H54 (cell line): ENCODE measurements at places on chromosomes 7 and 10.

GRCh38 chr7:83751217-83751616 lies 102.3 kb upstream of the SEMA3E start:
- no peak for DNase-seq

GRCh38 chr7:74403521-74404387 lies 50.0 kb upstream of the GTF2IRD1 start:
- DNase-seq, result no peak

GRCh38 chr10:60910543-60910942 lies 33.4 kb downstream of the RHOBTB1 start:
- no peak for DNase-seq

DNA sequence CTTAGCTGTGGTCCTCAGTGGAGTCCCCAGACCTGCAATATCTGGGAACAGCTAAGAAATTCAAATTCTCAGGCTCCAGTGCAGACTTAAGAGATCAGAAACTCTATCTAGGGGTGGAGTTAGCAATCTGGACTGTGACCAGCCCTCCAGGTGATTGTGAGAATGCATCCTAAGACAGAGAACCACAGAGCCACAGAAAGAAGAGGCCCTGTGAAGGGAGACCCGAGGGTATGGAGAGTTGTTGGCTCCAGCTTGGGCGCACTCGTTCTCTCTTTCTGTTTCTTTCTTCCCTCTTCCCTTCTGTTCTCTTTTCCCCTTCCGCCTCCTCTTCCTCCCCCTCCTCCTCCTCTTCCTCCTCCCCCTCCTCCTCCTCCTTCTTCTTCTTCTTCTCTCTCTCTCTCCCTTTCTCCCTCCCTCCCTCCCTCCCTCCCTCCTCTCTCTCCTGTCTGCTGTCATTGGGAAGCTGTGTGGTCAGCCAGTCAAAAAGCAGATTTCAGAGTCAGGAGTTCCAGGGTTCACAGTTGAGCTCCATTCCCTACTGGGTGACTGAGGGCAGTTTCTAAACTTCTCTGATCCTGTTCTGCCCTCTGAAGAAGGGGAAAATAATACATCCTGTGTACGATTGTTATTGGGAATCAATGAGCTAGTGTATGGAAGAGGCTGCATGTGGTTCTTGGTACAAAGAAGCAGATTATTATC lies 62.1 kb upstream of the STEAP1B start:
- DNase-seq, result no peak

- DNase-seq, result no peak
These were observed 9.4 kb upstream of the CRTAC1 start for GRCh38 chr10:98039690-98040381.

- DNase-seq, result no peak
These were observed 128.7 kb downstream of the COBL start for GRCh38 chr7:51187941-51188340.

DNA sequence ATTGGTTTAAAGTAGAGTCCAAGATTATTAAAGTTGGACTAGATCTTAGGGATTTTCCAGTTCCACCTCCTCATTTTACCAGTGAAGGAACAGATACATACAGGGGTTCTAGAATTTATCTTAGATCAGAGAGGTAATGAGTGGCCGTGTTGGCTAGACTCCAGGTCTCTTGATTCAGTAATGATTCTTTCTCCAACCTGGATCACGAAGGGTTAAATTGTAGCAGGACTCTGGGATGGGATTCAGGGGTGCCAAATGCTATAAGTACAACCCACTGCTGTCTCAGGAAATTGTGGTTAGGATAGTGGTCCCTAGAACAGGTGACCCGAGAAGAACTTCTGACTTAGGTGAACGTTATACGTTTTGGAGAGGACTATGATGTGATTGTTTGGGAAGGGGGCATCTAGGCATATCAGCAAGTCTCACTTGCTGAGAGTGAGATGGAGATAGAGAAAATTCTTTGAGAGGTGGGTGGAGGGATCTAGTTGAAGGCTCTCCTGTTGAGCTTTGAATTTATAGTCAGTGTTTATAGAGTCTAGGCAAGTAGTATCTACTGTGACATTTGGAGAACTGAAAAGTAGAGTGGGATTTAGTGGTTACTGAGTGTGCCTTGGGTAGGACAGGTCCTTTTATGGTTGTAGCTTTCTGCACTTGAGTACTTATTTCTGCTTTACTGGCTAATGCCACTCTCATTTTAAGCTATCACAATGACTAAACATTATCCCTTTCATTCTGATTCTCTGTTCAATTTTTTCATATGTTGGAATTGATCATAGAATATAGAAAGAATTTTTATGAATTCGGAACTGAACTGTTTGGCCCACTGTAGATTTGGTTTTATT lies 58.3 kb downstream of the ST7 start:
- no peak for DNase-seq

DNA sequence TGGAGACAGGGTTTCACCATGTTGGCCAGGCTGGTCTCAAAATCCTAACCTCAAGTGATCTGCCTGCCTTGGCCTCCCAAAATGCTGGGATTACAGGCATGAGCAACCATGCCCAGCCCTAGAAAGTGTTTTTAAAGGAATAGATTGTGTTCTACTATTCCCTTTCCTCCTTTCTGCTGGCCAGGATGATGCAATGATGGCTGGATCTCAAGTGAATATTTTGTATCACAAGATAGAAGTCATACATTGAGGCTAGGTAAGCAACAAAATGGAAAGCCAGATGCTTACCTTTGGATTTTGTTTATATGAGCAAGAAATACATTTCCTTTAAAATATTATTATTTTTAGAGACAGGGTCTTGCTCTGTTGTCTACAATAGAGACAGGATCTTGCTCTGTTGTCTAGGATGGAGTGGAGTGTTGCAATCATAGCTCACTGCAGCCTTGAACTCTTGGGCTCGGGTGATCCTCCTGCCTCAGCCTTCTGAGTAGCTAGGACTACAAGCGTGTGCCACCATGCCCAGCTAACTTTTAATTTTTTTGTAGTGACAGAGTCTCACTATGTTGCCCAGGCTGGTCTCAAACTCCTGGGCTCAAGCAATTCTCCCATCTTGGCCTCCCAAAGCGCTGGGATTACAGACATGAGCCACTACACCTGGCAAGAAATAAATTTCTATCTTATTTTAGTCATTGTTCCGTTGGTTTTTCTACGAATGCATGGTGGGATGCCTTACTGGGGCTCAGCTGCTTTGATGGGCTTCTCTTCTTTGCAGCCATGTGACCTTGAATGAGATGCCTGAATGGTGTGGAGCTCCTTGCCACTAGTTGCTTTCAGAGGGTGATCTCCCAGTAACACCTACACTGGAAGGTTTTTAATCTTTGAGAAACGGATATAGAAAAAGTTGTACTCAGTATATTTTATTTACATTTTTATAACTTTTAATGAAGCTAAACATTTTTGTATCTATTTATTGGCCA lies 5.8 kb upstream of the AEBP1 start:
- DNase-seq, result no peak

DNA sequence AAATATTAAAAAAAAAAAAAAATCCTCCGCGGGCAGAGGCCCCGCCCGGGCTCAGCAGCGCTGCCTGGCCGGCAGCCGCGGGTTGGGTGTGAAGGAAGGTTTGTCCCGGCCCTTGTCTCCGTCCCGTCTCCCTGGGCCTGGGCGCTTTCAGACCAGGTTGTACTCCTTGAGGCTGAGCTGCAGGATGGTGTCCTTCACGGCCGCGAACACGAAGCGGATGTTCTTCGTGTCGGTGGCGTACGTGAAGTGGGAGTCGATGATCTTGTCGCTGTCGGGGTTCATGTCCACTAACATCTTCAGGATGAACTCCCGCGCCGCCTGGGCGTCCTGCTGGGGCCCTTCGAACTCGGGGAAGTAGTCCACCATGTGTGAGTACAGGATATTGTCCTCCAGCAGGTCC lies 123.7 kb upstream of the KCTD7 start:
- DNase-seq, result no peak

DNA sequence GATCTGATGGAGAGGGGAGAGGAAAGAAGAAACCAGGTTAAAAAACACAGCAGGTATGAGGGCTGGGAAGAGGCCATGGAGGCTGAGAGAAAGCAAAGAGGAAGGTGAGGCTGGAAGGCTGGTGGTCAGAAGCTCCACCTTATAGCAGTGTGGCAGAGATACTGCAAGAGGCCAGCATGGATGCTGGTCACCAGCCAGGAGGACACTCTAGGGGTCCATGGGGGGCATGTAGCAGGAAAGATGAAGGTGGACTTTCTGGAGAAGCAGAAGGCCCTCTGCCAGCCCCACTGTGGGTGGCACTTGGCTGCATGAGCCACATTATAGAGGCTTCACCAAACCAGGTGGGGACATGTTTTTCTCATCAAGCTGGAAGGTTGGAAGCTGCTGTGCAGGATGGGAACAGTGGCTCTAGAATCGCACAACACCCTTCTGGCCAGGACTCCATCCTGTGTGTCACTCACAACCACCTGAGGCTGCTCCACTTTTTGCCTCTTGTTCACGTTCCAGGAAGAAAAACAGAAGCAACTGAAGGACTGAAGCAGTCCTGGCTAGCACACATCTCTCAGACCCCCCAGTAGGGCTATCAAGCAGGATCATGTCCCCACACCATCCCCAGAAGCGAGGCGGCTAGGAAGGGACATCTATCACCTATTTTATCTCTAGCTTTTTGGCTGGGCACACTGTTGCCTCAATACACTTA lies 587.5 kb upstream of the MGMT start:
- no peak for DNase-seq

GRCh38 chr10:85315657-85316056 lies 987.3 kb downstream of the CCSER2 start:
- no peak for DNase-seq

GRCh38 chr7:137360087-137360679 lies 16.6 kb upstream of the PTN start:
- DNase-seq, result no peak

DNA sequence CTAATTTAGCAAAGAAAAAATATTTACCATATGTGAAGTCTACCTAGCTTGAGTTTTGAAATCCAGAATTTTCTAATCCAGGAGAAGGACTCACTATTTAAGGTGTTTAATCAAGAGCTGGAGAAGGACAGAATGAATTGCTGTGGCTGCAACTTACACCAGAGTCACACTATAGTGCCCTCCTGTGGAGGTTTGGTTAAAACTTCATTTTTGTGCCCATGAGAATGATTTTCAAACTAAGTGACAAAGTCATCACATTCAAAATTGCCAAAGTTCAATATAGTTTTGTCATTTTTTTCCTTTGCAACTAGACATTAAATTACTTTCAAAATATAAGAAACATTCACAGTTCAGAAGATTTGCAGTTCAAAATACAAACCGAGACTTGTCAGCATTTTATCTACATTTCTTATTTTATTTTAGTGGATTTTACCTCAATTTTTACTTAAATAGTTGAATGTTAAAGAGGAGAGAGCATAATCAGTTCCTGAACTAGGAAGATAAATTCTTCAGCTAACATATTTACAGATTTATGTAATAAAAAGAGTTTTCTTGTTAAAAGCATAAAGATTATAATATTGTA lies 70.7 kb downstream of the CABCOCO1 start:
- DNase-seq, result peak; percentile 4

DNA sequence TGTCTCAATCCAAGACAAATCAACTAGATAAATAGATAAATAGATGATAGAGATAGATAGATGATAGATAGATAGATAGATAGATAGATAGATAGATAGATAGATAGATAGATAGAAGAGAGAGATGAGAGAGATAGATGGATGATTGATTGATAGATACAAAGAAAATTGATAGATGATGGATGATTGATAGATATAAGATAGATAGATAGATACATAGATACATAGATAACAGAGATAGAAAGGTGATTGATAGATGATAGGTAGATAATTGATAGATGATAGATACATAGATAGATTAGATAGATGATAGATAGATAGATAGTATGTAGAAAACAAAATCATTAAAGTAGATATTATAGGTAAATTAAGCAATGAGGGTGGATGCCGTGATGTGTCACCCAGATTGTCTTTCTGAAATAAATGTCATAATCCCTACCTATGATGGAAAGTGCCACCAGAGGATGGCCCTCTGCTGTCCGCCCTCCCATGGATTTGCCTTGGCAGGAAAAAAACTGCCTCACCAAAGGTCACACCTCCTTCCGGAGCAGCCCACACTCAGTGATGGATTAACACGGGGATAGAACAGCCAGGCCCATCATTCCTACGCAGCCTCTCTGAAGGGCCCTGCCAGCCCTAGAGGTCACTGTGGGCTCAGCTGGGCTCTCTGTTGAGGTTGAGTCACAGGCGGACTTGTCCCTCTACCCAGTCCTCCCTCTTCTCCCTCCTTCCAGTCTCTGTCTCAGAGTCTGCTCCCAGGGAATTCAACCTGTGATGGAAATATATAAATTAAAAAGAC lies 50.8 kb downstream of the KCNH2 start:
- DNase-seq, result no peak

DNA sequence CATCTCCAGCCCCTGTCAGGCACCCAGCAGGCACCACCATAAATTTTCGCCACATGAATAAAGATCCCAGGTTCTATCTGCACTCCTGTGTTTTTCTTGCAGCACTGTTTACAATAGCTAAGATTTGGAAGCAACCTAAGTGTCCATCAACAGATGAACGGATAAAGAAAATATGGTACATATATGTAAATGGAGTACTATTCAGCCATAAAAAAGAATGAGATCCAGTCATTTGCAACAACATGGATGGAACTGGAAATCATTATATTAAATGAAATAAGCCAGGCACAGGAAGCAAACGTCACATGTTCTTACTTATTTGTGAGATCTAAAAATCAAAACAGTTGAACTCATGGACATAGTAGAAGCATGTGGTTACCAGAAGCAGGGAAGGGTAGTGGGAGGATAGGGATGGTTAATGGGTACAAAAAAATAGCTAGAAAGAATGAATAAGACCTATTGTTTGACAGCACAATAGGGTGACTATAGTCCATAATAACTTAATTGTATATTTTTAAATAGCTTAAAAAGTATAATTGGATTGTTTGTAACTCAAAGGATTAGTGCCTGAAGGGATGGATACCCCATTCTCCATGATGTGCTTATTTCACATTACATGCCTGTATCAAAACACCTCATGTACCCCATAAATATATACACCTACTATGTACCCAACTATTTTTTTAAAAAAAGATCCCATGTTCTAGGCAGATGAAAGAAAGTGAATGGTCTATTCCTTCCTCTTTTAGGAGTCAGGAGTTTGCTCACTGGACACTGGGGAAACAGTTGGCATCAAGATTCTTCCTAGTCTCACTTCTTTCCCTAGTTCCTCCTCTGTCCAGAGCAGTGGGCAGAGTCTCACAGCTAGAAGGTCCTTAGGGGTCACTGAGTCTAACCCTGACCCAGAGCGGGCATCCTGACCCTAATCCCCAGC lies 1.0 kb upstream of the NPFFR1 start:
- DNase-seq, result no peak

DNA sequence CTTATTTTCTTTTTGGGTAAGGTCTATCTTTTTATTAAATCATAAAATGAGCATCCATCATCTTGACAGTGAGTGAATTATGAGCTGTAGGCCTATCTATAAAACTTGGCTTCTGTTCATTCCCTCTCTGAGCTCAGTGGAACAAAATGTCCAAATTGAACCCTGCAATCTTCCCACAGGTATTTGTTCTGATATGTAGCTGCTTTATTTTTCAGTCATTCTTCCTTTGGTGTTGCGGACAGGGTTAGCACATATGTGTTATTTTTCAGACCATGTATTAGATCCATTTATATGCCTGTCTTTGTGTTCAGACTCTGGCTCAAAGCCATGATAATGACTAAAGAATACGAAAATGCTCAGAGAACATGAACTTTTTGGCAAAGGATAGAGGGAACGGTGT lies 201.6 kb upstream of the KIAA1217 start:
- no peak for DNase-seq

- DNase-seq, result no peak
These were observed 44.7 kb upstream of the TRUB1 start for GRCh38 chr10:114893251-114893650.

- DNase-seq, result no peak
These were observed 115.3 kb downstream of the SGMS1 start for GRCh38 chr10:50508315-50509051.
